Activated naive CD4-positive, alpha-beta T cell (primary cell): ENCODE measurements at places on chromosomes 3 and 15.

DNA sequence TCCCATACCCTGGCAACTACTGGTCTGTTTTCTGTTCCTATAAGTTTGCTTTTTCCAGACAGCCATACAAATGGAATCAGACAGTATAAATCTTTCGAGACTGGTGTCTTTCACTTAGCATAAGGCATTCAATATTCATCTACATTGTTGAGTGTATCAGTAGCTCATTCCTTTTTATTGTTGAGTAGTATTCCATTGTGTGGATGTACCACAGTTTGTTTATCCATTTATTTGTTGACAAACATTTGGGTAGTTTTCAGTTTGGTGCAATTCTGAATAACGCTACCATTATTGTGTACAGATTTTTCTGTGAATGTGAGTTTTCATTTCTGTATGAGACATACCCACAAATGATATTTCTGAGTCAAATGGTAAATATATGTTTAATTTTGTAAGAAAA is 35.4 kb downstream of the LARP6 start:
- no peak for DNase-seq

GRCh38 chr3:136305879-136306278 is 55.7 kb downstream of the PCCB start:
- DNase-seq, result no peak

DNA sequence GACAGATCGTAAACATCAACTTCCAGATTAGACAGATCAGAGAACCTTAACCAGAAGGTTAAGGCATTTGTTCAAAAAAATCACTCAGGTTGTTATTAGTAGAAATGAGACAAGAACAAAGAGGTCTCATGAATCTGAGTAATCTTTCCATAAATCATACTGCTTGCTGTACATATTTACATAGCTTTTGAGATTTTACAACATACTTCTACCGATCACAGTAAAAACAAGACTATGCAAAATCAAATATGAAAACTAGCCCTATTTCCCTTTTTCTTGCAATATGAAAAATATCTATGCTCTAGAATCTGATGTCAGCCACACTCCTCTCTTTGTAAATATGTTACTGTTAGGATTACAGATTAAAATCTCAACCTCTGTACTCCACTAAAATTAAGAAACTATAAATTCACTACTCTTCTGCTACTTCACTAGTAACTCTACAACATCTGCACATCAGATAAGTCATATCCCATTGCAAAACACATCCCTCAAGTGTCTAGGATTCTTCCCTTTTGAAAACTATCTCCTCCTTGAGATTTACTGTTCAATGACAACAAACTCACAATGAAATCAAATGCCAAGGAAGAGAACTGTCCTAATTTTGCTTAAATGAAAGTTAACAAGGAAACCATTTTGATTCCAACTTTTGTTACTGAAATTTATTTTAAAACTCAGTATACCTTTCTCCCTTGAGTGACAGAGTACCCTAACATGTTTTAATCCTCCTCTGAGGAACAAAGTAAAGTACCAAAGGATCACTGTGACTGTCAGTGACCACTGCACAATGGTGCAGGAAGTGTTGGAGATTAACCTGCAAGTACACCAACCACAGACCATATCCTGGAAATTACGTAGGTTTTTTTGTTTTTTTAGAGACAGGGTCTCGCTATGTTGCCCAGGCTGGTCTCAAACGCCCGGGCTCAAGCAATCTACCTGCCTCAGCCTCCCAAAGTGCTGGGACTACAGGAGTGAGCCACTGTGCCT is 12.8 kb downstream of the DCUN1D1 start:
- DNase-seq, result no peak

DNA sequence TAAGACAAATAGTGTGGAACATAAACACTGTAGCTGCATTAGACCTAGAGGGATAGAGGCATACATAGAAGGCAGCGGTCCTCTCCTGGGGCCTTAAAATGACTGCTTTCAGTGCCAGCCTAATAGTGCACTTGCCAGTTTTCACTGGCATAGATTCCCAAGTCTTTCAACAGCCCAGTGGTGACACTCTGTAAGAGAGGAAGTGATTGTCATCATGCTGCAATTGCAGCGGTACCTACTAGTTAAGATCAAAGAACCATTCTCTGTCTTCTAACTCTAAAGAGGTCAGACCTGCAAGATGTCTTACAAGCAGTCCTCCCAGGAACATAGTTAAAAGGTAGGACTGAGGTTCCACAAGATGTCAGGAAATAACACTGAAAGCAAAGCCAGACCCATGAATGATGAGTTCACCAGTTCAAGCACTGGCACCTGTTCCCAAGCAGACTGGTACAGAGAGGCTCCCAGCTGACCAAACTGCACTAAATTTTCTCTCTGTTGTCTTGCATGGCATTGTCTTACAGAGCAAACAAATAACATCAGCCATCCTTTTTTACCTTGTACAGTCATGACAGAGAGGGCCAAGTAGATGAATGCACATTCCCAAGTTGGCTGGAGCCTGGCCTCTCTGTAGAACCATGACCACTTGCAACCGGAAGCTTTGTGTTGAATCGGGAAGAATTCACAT is 100.5 kb upstream of the SKOR1 start:
- DNase-seq, result no peak

DNA sequence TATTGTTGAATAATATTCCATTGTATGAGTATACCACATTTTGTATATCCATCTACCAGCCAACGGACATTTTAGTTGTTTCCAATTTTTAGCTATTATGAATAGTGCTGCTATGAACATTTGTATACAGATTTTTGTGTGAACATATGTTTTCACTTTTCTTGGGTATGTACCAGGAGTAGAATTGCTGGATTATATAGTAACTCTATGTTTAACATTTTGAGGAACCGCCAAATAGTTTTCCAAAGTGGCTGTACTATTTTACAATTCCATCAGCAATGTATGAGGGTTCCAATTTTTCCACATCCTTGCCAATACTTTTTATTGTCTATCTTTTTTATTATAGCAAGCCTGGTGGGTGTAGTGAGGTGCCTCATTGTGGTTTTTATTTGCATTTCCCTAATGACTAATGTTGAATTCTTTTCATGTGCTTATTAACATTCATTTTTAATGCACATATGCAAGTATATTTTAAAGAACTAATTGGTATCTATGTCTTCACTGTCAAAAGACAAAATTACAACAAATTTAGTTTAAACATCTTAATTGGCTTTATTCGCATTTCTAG is 77.5 kb upstream of the PIAS1 start:
- no peak for DNase-seq

- no peak for DNase-seq
Measured at GRCh38 chr3:43858294-43858701, 167.6 kb downstream of the ABHD5 start.

DNA sequence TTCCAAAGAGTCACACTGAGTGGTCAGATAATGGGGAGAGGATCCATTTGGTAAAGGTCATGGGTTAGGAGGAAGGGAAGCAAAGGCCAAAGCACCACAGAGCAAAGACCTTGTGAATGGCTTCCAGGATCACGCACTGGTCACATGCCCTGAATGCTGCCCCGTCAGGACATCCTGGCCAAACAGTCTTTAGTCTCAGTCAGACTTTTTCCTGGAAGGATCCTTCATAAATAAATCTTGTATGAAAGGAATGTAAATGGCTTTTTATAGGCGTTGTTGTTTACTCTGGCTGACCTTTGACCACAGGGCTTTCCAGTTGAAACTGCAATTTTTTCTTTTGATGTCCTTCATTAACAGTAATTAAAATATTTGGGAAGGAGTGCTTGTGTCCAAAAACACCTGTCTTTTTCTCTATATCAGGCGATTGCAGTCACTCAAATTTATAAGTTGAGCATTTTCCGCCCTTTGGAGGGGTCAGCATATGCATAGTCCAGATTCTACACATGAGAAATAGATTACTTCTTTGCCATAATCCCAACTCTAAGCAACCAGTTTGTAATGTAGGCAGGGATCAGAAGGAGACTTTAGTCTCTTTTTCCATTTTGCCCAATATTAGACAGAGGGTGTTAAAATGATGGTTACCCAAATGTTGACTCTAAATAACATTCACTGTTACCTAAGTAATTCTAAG is 48.4 kb downstream of the CHAC1 start:
- DNase-seq, result no peak

DNA sequence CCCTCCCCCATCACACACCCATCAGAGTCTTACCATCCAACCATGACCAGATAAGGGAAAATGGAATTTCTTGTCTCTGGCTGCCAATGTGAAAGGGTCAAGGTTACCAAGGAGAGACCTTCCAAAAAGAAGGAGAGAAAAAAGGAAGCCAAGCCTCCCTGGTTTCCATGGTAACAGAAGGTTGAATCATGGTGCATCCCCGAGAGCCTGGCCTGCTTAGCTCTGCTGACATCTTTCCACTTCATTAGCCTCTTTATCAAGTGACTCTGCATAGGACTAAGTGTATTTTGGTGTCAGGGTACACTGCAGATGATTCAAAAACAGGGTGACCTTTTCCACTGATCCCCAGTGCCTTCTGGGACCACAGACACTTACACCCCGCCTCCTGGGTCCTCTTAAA is 225.7 kb upstream of the PPP2R3A start:
- no peak for DNase-seq

DNA sequence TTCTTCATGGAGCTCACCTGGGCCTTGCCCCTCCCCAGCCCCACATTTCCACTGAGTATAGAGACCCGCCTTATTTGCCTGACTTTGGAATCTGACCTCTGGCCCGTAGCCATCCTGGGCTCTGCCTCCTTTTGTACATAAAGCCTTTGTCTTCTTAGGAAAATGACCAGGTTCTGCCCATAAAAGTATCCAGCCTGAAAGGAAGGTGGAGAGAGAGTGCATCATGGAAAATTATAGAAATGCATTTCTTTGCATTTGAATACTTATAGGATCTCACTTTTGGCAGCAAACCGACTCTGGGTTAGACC is 3.6 kb upstream of the SH2D7 start:
- DNase-seq, result no peak

GRCh38 chr15:59346951-59347350 is 25.7 kb downstream of the MYO1E start:
- no peak for DNase-seq

GRCh38 chr3:99635348-99635747 is 3.0 kb upstream of the COL8A1 start:
- no peak for DNase-seq

DNA sequence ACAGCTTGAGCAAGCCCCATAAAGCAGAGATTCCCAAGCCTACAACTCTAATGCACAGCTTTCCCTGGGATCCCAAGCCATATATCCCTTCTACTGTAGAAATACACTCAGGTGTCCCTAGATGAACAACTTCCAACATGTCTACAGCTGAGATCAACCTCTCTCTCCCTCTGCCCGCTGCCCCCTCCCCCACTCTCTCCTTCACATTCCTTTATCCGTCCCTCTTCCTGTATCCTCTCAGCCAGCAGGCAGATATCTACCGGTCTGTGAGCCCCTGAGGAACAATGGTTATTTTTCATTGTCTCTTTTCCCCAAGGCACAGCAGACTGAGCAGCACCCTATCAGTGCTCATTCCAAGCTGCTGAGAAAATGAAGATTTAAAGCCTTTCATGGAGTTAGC is 138.6 kb downstream of the SUCLG2 start:
- DNase-seq, result no peak

DNA sequence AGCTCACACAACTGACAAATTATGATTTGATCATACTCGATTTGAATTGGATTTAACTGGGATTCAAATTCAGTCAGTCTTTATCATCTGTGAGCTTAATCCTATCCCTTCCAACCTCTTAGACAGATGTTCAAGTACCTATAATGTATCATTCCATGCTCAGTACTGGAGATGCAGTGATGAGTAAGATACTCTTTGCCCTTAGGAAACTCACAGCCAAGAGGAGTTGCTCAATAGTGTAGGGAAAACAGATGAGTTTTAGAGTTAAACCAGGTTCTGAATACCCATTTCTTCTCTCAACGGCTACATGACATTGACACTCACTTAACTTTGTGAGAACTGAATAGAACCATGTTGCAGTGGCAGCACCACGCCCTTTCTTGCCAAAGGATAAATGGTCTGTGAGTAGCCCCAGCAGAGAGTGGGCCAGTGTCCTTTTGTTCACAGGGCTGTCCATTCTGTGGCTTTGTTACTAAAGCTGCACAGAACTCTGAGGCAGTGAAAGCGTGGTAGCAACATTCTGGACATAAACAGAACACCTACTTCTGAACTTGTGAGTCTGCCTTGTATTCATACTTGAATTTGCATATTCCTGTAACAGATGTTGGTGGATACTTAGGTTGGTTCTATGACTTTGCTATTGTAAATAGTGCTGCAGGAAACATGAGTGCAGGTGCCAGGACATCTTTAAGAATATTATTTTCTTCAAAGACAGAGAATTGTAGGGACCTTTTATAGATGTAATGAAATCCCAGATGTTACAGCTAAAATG is 91.6 kb downstream of the RASA2 start:
- no peak for DNase-seq

DNA sequence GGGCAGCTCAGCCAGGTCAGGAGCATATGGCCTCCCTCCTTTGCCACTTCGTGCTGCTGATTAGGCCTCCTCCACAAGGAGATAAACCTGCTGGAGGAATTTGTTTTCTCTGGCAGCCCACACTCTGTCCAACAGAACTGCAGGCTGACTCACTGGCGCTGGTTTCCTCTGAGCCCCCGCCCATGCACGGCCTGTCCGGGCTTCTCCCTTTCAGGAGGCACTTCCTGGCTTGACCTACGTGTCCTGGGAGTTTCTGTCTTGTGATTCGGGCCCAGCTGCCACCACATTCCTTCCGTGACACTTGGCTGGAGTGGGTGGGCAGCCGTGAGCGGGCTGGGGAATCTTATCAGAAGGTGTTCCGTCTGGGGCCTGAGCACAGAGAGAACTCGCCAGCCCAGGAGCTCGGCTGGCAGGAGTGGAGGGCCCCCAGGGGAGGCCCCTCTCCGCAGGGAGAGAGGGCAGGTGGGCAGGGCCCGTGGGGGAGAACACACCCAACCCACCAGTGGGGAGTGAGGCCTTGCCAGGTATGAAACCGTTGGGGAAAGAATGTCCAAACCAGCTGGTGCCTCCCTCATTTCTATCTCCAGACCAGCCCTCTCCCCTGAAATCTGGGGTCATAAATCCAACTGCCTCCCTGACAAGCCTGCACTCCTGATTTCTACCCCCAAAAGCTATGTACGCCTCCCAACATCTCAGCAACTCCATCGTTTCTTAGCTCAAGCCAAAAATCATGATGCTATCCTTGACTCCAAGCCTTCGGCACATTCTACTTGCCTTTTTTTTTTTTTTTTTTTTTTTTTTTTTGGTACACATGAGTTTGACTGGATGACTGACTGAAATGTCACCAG is 110.6 kb upstream of the MEF2A start:
- no peak for DNase-seq

DNA sequence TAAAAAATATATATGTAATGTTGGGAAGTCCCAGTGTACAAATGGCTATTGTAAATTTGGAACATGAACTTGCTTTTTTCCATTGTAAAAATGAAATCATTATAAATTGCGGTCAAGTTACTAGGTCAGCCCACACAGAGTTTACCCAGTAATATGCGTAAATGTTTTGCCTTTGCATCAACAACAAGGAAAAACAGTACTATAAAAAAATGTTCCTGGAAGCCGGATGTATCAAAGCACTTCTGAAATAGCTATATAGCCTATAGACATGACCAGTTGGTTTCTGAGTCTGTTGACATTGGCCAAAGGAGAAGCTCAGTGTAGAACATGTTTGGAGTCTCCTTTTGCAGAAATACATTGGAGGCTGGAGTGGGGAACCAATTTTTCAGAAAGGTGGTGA is 23.2 kb downstream of the CTNNB1 start:
- DNase-seq, result no peak

- DNase-seq, result no peak
Measured at GRCh38 chr15:58249646-58250312, 111.6 kb downstream of the AQP9 start.
